ENCODE measurements at places on chromosomes 7 and 10. TPM values are rescaled to one million over a fixed set of nuclear protein-coding genes. Genes with fewer than 3 reads are reported as not detected.

GRCh38 chr10:97123765-97124164, 62.0 kb downstream of the SLIT1 start:
- DNase-seq, result no peak

- no peak for DNase-seq
These were observed 22.3 kb downstream of the PDGFA start for GRCh38 chr7:497346-497745.

GRCh38 chr7:157992511-157993160, 595.0 kb downstream of the PTPRN2 start:
- DNase-seq, result no peak

DNA sequence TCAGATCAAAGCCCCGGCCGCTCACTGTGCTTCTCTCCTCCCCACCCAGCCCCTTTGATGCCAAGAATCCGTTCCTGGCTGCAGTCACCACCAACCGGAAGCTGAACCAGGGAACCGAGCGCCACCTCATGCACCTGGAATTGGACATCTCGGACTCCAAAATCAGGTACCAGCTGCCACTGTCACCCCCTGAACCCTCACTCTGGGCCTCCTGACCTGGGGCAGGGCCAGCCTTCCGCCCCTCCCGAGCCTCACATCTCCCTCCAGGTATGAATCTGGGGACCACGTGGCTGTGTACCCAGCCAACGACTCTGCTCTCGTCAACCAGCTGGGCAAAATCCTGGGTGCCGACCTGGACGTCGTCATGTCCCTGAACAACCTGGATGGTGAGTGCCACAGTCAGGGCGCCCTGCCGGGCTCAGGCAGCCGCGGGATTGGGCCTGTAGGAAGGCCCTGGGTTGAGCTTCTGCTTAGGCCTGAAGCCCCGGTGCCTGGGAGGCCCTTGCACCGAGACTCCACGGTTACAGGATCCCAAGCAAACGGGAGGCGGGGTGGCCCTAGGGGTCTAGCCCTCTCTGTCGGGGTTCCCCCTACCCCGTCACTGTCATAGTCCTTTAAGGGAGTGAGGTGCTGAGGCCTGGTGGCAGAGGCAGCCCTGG, 10.8 kb downstream of the TMEM120A start:
- DNase-seq, result no peak

- no peak for DNase-seq
These were observed 140.9 kb upstream of the FAM3C start for GRCh38 chr7:121537031-121537430.

DNA sequence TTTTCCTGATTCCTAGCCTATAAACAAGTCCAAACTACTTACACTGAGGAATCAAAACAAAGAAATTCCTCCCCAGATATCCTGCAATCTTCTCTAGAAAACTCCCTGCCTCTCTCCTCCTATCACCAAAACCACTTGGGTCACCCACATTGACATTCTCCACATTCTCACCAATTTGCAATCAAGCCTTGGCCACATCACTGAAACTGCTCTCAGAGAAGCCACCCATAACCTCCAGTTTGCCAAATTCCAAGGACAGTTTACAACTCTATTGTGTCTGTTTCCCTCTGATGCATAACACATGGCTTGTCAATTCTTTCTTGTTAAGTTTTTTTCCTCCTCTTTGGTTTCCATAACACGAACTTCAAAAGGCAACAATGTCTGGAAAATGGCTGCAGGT, 233.5 kb downstream of the XPNPEP1 start:
- no peak for DNase-seq

DNA sequence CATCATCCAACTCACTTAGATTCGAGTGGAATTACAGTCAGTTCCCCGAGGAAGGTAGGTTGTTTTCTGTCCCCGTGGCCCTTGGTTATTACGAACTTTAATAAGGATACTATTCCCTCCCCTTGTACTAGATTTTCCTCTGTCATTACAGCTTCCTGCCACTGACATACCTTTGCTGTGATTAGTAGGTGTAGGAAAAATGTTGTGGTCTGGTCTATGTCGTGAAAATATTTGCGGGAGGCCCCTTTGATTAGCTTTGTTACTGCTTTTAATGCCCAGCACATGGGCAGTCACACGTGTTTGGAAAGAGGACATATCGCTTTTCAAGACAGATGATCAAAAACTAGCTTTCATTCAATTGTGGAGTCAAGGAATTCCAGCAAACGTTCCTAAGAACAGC, 92.2 kb downstream of the GATA3 start:
- no peak for DNase-seq

DNA sequence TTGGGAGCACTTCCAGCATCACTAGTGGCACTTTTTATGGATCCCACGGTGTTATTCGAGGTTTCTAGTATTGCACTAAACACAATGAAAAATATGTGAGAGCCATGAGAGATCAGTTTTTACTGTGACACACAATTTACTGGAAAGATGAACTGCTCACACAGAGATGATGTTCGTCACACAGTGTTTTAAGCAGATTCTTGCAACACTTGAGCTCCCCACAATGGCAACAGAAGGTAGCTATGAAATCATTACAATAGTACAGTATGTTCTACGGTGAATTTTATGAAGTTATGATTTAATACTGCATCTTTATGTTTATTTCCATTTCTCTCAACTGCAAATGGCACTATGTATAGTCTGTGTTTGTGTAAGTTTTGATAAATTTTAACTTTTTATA, 27.4 kb upstream of the ENTPD1 start:
- no peak for DNase-seq

AZGP1 gene
- 1.2 TPM for polyA plus RNA-seq

DNA sequence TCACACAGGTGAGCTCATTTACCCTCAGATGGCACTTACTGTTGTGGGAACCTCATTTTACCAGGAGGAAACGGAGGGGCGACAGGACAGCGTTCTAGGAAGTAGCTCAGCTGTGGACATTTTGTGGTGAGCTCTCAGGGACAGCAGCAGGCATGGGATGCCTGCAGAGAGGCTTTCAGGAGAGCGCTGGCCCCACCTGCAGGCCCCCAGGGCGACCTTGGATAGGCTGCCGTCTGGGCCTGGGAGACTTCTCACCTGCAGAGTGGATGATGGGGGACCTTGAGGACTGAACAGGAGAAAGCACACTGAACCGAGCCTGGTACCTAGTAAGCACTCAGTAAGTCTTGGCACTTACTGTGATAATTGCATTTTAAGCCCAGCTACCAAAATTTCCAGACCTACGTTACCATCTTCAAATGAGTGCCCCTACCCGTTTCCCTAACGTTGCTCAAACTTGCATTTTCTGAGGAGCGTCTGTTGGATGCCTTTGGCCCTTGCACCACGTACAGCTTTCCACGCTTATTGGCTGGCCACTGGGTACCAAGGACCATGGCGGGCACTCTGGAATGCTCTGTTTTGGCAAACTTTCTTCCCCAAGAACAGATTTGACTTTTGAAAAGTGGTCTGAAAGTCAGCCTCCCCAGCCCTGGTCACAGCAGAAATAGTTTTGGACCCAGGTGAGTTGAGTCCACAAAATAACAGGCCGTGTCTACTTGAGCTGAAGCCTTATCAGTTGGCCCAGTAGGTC, 223.4 kb downstream of the EBF3 start:
- DNase-seq, result no peak

DNA sequence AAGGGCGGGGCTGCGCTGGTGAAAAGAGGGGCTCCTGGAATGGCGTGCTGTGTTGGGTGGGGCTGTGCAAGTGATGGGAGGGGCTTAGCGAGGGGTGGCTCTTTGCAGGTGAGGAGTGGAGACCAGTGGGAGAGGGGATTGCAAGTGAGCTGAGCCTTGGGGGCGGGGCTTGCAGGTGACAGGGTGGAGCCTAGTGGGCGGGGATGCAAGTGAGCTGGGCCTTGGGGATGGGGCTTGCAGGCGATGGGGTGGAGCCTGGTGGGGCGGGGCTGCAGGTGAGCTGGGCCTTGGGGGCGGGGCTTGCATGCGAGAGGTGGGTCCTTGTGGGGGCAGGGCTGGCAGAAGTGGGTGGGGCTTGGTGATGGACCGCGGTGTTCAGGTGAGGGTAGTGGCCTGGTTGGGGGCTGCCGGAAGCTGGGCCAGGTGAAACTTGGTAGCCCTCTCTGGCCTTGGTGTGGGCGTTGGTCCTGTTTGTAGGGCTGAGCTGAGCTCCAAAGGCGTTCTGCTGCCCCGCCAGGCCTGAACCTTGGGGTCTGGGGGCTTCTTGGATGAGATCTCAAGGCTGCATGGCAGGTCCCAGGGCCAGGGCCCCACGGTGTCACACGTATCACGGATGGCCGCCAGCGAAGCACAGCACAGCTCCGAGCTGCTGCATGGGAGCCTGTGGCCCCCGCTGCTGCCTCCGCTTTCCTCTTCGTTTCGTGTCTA, 743 bp upstream of the PITRM1 start:
- DNase-seq, result no peak

JCAD gene
- 22.9 TPM for polyA plus RNA-seq

DNA sequence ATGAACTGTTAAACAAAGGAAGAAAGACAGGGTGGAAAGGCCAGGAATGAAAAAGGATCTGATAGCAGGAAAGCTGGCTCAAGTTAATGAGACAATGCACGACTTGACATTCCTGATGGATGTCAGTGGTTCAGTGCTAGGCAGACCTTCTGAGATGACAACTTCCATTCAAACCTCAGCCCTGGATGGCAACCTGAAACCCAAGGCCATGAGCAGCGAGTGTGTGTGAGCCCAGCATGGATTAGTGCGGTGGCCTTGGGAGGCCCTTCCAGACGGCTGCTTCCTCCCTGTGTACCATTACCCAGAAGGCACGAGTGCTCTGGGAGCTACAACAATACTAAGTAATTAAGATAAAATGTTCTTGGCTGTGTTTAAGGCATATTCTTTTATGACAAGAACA, 18.8 kb downstream of the TRIL start:
- no peak for DNase-seq

DNA sequence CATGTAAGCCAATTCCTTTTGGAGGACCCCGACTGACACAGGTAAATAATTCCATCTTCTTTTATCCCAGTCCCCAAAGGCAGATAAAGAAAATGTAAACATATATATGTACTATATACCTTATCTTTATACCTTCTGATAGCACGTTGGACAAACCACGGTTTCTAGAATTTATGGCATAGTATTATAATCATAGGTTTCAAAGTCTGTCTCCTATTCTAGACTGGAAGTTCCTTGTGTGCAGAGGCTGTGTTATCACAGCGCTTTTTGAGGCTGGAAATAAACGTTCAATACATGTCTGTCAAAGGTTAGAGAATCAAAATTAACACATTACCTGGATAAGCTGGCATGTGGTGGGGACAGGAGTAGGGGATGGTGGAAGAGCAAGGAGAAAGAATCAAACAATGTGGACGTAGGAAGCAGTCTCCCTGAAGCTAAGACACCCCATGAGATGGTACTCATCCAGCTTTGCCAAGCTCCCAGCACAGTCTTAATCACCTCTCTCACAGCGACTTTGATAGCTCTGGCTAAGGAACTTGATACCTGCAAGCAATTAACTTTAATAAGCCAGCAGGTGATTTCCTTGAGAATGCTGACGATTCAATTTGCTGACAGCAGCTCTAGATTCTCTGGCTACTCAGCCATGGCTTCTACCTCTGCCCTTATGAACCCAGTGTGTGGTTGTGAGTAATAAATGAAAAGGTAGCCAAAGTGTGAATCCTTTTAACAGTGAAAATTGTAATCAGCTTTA, 208.4 kb upstream of the LRRTM3 start:
- no peak for DNase-seq

GRCh38 chr10:123621492-123621891, 44.7 kb upstream of the GPR26 start:
- DNase-seq, result no peak

DNA sequence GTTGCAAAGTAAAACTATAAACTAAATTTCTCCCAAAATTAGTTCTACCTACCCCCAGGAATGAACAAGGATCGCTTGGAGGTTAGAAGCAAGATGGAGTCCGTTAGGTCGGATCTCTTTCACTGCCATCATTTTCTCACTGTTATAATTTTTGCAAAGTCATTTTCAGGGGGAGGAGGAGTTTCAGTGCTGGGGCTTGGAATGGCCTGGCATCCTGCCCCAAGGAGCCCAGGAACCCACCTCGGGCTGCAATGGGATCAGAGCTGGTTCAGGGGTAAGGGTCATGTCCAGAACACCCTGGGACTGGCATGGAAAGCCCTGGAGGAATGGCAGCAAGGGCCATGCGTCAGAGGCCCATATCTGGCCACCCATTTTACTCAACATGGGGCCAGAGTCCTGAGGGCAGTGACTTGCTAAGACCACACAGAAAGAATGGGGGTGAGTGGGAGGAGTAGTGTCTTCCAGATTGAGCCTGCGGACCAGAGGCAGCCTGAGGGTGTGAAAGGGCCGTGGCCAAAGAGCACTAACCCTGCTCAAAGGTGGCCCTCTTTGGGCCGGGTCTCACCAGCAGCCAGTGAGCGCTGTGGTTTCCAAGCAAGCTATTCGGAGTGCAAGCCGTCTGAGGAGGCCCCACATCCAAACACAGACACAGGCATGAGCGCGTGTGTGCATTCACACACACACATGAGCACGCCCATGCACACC, 31.8 kb downstream of the GPRIN2 start:
- no peak for DNase-seq

- DNase-seq, result no peak
These were observed 24.1 kb downstream of the ANTXRL start for GRCh38 chr10:46310851-46311250.

DNA sequence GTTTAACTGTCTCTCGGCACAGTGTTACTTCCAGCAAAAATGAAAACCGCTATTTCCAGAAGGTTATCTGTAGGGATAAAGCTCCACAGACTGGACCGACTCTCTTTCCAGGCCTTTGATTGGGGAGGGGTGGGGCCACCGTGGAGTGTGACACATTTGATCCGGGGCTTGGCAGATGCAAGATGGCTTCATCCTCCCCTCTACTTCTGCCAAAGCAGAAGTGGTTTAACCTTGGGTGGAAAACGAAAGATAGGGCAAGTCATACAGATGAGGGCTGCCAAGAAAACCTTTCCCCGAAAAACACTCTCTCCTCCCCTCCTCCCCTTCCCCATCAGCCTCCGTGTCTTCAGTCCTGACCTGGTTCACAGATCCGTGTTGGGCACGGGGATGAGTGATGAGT, 139.7 kb upstream of the SH2B2 start:
- DNase-seq, result no peak

ABI1 gene
- polyA plus RNA-seq, result 47.6 TPM

PGAM2 gene
- polyA plus RNA-seq, result 319 TPM

SFTPA1 gene
- not detected for polyA plus RNA-seq

GIMAP2 gene
- 4.9 TPM for polyA plus RNA-seq

HDAC9 gene
- polyA plus RNA-seq, result 18.6 TPM

GRCh38 chr7:157603716-157604115, 266.9 kb downstream of the DNAJB6 start:
- no peak for DNase-seq

DNA sequence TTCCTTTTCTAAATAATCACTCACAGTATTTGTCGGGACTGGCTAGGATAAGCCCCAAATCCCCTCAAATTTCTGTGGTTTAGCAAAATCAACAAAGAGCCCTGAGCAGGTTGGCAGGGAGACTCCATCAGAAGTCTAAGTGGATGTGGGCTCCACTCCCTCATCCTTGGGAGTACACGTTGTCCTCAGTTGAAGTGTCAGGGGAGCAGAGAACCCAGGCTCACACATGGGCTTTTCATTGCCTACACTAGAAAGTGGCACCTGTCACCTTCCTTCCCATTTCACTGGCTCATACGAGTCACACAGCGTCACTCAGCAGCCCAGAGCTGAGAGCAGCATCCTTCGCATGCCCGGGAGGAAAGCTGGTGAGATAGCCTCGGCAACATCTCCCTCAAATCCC, 421.3 kb upstream of the FZD8 start:
- no peak for DNase-seq

GRCh38 chr10:88120599-88121333, 257.3 kb downstream of the PTEN start:
- DNase-seq, result no peak

Data from hindlimb muscle (tissue), 1 donor.